ENCODE measurements at places on chromosomes 11 and 22. TPM values are rescaled to one million over a fixed set of nuclear protein-coding genes. Genes with fewer than 3 reads are reported as not detected.

DNA sequence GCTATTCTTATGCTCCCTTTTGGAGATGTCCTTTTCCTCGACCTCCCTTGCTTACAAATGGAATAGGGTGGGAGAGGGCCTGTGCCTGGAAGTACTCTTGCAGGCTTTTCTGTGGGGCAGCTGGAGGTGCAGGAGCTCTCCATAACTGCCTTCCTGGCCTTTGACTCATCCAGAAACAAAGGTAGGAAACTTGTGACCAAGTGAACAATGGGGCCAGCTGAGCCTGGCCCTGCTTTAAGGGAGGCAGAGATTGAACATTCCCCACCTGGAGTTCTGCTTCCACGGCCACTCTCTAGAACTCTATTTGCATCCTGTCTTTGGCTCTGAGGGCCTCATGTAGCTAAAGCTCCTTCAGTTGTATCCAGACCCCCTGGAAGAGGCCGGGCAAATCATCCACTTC lies 5.1 kb upstream of the LYVE1 start:
- H3K4me1 ChIP-seq, result no peaks in the 10 kb centered on the region
- no peaks in the 10 kb centered on the region for H3K27me3 ChIP-seq
- H3K27ac ChIP-seq, result no peak overlapping the region
- no peaks in the 10 kb centered on the region for H3K36me3 ChIP-seq

DNA sequence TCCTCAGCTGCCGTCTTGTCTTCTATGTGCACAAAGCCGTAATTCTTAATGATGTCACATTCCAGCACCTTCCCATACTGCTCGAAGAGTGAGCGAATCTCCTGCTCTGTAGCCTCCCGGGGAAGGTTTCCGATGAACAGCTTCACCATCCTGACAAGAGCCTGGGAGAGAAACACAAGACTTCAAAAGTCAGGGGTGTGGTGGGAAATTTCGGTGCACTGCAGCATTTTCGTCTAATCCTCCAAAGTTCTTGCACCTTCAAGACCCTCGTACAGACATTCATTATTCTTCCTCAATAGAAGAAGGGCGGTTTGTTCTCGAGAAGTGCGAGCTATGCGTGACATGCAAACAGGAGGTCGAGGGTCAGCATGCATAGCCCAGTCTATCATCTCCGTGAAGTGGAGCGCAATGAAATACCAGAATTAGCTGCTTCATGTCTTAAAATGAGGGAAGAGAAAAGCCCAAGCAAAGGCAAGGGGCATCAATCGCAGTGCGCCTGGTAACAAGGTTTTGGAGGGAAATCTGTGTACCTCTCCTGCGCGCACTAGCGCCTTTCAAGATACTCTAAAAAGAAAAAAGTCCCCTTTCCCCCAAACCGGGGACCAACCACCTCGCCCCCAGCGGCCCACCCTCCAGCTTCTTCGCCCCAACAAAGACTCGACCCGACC lies 622 bp downstream of the RBM4B start:
- H3K27me3 ChIP-seq, result no peaks in the 10 kb centered on the region
- DNase-seq, result no peak
- H3K4me1 ChIP-seq, result peaks cover 34% of the 10 kb centered on the region
- H3K27ac ChIP-seq, result peak overlapping the region; percentile 98

GRCh38 chr11:7143908-7144307 lies 55.1 kb downstream of the RBMXL2 start:
- H3K4me3 ChIP-seq, result no peak overlapping the region
- H3K4me1 ChIP-seq, result no peaks in the 10 kb centered on the region
- H3K27ac ChIP-seq, result no peak overlapping the region
- H3K27me3 ChIP-seq, result no peaks in the 10 kb centered on the region
- no peaks in the 10 kb centered on the region for H3K36me3 ChIP-seq

DNA sequence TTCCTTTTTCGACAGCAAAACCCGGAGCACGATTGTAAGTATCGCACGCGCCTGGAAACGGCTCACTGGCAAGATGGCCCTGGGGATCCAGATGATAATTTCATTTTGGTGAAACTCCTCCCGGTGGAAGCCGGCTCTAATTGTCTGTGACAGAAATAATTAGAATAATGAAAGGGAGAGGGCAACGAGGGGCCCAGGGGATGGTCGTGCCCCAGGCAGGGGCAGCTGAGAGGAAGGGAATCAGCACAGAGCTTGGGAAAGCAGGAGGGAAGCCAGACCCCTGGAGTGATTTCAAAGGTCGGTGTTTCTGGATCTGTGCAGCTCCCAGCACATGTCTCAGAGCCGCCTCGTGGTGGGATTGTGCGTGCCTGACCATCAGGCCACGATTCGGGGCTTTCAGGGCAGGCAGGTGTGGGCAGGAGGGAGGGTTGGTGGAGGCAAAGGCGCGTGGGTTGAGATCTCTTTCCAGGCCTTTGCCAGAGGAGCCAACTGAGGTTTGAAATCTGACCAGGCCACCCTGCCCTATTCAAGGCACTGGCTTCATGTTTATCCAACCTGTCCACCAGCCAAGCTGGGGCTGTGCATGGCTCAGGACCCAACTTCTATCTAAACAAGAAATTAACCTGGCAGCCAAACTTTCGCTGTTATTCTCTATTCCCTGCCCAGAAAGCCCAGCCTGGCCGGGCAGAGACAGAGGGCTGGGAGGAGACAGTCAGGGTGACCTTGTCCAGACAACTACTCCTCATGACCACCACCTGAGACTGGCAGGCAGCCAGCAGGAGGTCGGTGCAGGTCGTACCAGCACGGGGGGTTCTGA lies 27.8 kb downstream of the ANO1 start:
- no peak overlapping the region for H3K27ac ChIP-seq
- no peaks in the 10 kb centered on the region for H3K27me3 ChIP-seq

- H3K27me3 ChIP-seq, result no peaks in the 10 kb centered on the region
- peaks cover 19% of the 10 kb centered on the region for H3K4me1 ChIP-seq
- H3K4me3 ChIP-seq, result no peak overlapping the region
Measured at GRCh38 chr22:17764036-17764435, 10.2 kb downstream of the BID start.

DNA sequence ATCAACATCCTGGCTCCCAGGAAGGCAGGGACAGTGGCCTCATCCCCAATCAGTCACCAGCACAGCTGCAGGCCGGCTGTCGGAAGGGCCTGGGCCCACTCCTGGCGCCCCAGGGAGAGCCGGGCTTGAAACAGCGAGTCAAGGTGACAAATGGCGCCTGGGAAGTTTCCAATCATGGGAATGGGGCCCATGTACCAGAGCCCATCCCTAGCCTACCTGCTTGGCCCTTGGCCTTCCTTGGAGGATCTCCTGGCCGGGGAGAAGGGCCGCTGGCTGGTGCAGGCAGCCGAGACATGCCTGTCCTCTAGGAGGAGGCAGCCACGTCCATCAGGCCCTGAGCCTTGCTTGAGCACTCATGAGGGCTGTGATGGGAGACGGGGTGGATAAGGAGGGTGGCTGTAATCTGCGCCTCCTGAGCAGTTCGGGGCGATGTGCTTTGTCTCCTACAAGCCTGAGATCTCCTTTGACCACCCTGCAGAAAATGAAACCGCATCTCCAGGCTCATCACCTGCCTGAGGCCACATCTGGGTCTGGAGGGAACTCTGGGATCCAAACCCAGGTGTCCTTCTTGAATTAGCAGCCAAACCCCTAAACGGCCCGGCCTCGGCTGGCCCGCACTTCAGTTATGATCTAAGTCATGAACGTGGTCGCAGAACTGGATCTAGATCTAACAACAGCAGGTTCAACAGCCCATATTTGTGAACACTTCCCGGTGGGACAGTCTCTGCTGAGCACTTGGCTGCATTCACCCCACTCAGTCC lies 862.0 kb downstream of the TBC1D22A start:
- H3K27ac ChIP-seq, result no peak overlapping the region
- no peaks in the 10 kb centered on the region for H3K36me3 ChIP-seq
- DNase-seq, result no peak
- H3K4me3 ChIP-seq, result no peak overlapping the region

GRCh38 chr11:7004482-7004881 lies 15.7 kb downstream of the ZNF214 start:
- no peak overlapping the region for H3K27ac ChIP-seq
- H3K4me3 ChIP-seq, result no peak overlapping the region
- H3K36me3 ChIP-seq, result no peaks in the 10 kb centered on the region
- H3K4me1 ChIP-seq, result no peaks in the 10 kb centered on the region
- H3K27me3 ChIP-seq, result no peaks in the 10 kb centered on the region
- DNase-seq, result no peak

- H3K27ac ChIP-seq, result no peak overlapping the region
- H3K36me3 ChIP-seq, result no peaks in the 10 kb centered on the region
- no peak for DNase-seq
- no peak overlapping the region for H3K4me3 ChIP-seq
Measured at GRCh38 chr11:73530109-73530508, 67.8 kb downstream of the FAM168A start.

DNA sequence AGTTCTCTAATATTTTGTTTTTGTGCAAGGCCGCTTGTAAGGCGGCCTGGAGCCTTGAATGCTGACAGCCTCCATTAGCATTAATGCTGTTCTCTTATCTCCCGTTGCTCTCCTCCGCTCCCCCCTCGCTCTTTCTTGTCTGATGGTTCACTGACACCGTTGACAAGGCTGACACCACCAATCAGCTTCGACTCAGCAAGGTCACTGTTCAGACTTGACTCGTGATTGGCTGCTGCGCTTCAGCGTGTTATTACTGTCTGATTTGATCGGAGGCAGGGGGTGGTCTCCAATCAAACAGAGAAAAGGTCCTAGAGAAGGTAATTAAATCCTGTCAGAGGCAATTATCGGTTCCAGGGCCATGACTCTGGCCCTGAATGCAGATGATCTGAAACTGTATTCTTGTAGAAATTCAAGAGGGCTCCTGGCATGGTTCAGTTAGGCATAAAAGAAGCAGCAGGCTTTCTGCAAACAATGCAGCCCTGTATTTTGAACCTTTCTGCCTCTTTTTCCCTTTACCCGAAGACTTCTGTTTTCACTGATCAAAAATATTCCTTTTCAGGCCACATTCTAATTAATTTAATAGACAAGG lies 49.3 kb upstream of the MPPED2 start:
- no peak overlapping the region for H3K4me3 ChIP-seq
- H3K27me3 ChIP-seq, result no peaks in the 10 kb centered on the region
- no peak overlapping the region for H3K27ac ChIP-seq
- no peaks in the 10 kb centered on the region for H3K4me1 ChIP-seq
- DNase-seq, result no peak
- H3K36me3 ChIP-seq, result no peaks in the 10 kb centered on the region

DNA sequence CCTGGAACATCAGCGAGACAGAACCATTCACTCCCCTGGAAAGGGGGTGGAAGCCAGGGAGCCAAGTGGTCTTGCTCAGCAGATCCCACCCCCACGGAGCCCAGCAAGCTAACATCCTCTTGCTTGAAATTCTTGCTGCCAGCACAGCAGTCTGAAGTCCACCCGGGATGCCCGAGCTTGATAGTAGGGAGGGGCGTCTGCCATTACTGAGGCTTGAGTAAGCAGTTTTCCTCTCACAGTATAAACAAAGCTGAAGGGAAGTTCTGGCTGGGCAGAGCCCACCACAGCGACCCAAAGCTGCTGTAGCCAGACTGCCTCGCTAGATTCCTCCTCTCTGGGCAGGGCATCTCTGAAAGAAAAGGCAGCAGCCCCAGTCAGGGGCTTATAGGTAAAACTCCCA lies 764.8 kb upstream of the LUZP2 start:
- H3K36me3 ChIP-seq, result no peaks in the 10 kb centered on the region
- no peaks in the 10 kb centered on the region for H3K27me3 ChIP-seq
- no peak for DNase-seq
- no peaks in the 10 kb centered on the region for H3K4me1 ChIP-seq
- no peak overlapping the region for H3K4me3 ChIP-seq

GRCh38 chr11:78646564-78647185 lies 72.0 kb upstream of the NARS2 start:
- no peak overlapping the region for H3K27ac ChIP-seq
- H3K4me1 ChIP-seq, result no peaks in the 10 kb centered on the region
- no peaks in the 10 kb centered on the region for H3K36me3 ChIP-seq
- DNase-seq, result no peak

- no peaks in the 10 kb centered on the region for H3K27me3 ChIP-seq
- peaks cover 7% of the 10 kb centered on the region for H3K4me1 ChIP-seq
- no peak overlapping the region for H3K27ac ChIP-seq
- H3K4me3 ChIP-seq, result no peak overlapping the region
- H3K36me3 ChIP-seq, result no peaks in the 10 kb centered on the region
Measured at GRCh38 chr11:46045811-46046210, 75.4 kb downstream of the PHF21A start.

- H3K27me3 ChIP-seq, result no peaks in the 10 kb centered on the region
- DNase-seq, result no peak
- no peak overlapping the region for H3K4me3 ChIP-seq
- no peak overlapping the region for H3K27ac ChIP-seq
Measured at GRCh38 chr22:43312608-43313007, 30.6 kb downstream of the SCUBE1 start.

DNA sequence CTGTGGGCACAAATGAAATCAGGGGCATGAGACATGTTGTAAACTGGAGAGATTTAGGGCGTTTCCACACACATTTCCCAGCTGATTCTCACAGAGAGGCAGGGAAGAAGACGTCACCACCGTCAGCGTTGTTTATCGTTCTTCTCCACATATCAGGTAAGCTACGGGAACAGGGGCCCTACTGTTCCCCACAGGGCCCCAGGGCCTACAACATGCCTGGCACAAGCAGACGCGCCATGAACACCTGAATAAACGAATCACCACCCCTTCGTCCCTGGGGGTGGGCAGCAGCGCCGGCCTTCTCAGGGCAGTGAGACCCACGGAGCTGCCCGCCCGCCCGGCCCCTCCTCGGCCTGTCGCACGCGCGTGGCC lies 342 bp downstream of the EFCAB6 start:
- no peaks in the 10 kb centered on the region for H3K27me3 ChIP-seq
- H3K27ac ChIP-seq, result peak overlapping the region; percentile 63
- peak overlapping the region; percentile 99 for H3K4me3 ChIP-seq
- DNase-seq, result no peak

- H3K27ac ChIP-seq, result no peak overlapping the region
- H3K4me3 ChIP-seq, result no peak overlapping the region
- no peak for DNase-seq
- H3K27me3 ChIP-seq, result no peaks in the 10 kb centered on the region
Measured at GRCh38 chr22:35601743-35602615, 15.2 kb downstream of the MB start.

DNA sequence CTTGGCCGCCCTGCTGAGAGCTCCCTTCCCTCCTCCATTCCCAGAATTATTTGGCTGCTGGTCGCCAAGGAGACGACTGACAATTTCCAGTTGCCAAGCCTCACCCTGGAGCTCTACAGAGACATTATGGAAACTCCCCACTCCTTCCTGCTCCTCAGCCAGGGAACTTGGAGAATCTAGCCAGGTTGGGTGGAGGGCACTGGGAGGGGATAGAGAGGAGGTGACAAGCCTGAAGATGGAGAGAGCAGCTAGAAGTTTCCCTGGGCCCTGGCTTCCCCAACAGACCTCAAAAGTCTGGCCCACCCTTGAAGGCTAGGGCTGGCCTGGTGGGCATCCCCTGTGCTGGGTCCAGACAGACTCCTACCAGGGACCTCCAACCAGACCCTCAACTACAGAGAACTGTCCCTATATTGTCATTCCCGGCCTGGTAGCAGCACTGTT lies 6.7 kb upstream of the VSIG10L2 start:
- peaks cover 6% of the 10 kb centered on the region for H3K27me3 ChIP-seq
- peaks cover 5% of the 10 kb centered on the region for H3K4me1 ChIP-seq
- H3K36me3 ChIP-seq, result no peaks in the 10 kb centered on the region
- no peak overlapping the region for H3K27ac ChIP-seq
- DNase-seq, result no peak
- no peak overlapping the region for H3K4me3 ChIP-seq

- H3K4me1 ChIP-seq, result peaks cover 29% of the 10 kb centered on the region
- H3K27me3 ChIP-seq, result no peaks in the 10 kb centered on the region
Measured at GRCh38 chr11:614623-615503, 887 bp downstream of the IRF7 start.

SYT12 gene
- not detected for total RNA-seq

ZFTA gene
- 1.4 TPM for total RNA-seq

DBX1 gene
- not detected for total RNA-seq

MYOD1 gene
- not detected for total RNA-seq

ST14 gene
- total RNA-seq, result 0.72 TPM

P2RX6 gene
- total RNA-seq, result 1.1 TPM

IL17REL gene
- not detected for total RNA-seq

C2CD2L gene
- total RNA-seq, result 37.5 TPM

TMEM151A gene
- not detected for total RNA-seq

MAPK8IP2 gene
- total RNA-seq, result 0.22 TPM
